ENCODE measurements at places on chromosomes 3 and 15. TPM values are rescaled to one million over a fixed set of nuclear protein-coding genes. Genes with fewer than 3 reads are reported as not detected.

DNA sequence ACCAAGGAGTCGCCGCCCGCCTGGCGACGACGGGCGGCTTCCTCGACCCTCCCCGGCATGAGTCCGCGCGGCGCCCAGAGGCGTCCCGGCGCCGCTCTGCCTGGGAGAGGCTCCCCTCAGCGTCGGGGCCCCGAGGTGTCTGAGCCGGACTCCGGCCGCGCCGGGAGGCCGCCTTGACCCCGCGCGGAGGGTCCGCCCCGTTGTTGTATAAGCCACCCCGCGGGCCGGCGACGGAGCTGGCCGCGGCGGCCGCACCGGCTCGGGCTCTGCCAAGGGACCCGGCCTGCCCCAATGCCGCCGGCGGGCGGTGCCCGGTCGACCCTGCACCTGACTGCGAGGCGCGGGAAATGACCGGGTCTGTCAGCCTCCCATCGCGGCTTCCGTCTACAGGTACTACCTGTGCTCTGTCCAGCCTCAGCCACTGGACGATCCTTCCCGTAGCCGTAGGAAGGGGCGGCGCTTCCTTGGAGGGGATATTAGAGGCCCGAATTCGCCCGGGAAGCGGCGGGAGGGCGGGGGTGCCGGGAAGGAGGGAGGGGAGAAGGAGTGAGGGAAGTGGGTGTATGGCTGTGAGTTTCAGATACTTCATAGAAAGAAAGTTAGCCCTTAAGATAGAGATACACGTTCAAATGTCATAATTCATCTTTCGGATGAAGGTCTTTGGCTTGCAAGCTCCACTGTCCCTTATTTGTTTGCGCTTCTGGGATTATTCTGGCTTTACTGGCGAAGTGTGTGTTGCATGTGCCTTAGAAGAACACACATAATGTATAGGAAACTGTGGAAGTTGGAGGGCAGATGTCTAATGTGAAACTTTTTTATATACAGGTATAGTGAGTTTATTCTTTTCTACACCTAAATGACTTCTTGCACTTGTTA is 620 bp downstream of the ABHD5 start:
- no peaks in the 10 kb centered on the region for H3K36me3 ChIP-seq
- H3K4me1 ChIP-seq: peaks cover 13% of the 10 kb centered on the region
- H3K27me3 ChIP-seq: peaks cover 17% of the 10 kb centered on the region

CPNE9 gene
- total RNA-seq: 0.14 TPM

TMEM40 gene
- 0.76 TPM for total RNA-seq

GABRG3 gene
- total RNA-seq: 2.0 TPM
